AG20443 (cell line): ENCODE measurements at places on chromosomes 1 and 21.
A peak's percentile ranks its signal among the peaks of the same experiment; 100 is the strongest.

- DNase-seq, result no peak
Observed at GRCh38 chr1:19809044-19809750, 5.9 kb downstream of the RNF186 start.

- DNase-seq, result no peak
Observed at GRCh38 chr1:248782416-248783141, 27.0 kb upstream of the LYPD8 start.

GRCh38 chr1:186155594-186155993, 219.5 kb downstream of the TPR start:
- DNase-seq, result peak; percentile 63

DNA sequence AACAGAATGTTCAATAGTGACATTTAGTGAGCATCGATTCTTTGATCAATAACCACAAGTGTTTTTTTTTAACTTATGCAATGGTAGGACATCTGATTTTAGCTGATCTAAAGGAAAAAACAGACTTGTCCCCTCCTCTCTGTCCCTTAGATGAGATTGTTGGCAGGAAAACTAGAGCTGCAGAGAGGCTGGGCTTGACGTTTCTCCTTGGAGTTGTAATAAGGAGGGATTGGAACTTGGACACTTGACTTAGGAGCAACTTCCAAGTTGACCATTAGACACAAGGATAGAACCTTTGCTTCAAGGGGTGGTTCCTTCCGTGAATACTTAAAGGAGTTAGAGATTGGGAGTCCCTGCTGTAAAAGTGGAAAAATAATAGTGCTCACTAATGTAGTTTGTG, 49.9 kb downstream of the KAZN start:
- no peak for DNase-seq

- DNase-seq, result no peak
Observed at GRCh38 chr1:35443768-35444518, 113.3 kb downstream of the KIAA0319L start.
